ENCODE measurements at places on chromosomes 6 and 20. TPM values are rescaled to one million over a fixed set of nuclear protein-coding genes. Genes with fewer than 3 reads are reported as not detected.

Gene PROKR2
- total RNA-seq, result not detected

Gene VSX1
- not detected for total RNA-seq

Gene IPCEF1
- 3.7 TPM for total RNA-seq

Gene CALHM4
- not detected for total RNA-seq

Gene SLC22A23
- 6.0 TPM for total RNA-seq

Measured in aorta (tissue), 5 donors.